ENCODE measurements at places on chromosomes 2 and 18.

DNA sequence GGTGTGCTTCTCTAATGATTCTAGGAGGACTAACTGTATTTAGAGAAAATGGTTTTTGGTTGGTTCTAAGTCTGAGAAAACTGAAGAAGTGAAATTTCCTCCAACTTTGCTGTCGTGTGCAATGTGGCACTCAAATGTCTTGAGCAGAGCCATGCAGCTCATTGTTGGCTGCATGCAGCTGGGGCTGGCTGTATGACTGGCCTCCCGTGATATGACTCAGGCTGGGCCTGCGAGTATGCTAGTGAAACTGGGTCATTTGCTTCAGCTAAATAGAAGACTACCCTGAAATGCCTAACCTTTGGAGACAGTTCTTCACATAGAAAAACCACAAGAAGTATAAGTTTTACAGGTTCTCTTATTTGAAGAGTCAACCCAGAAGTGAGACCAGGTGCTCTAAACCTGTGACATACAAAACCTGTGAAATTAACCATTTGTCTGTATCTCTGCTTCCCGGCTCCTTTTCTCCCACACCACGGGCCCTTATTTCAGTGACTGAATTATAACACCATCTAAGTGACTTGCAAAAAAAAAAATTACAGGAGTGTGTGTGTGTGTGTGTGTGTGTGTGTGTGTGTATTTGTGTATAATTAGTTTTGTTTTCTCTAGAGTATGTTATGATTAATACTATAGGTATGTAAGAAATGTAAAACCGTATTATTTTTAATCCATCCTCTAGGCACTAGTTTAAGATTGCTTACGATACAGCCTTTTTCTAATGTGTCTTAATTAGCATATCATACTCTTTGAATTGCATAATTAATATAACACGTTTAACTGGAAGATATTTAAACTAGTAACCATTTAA lies 15.9 kb downstream of the POLI start:
- no peak for DNase-seq

DNA sequence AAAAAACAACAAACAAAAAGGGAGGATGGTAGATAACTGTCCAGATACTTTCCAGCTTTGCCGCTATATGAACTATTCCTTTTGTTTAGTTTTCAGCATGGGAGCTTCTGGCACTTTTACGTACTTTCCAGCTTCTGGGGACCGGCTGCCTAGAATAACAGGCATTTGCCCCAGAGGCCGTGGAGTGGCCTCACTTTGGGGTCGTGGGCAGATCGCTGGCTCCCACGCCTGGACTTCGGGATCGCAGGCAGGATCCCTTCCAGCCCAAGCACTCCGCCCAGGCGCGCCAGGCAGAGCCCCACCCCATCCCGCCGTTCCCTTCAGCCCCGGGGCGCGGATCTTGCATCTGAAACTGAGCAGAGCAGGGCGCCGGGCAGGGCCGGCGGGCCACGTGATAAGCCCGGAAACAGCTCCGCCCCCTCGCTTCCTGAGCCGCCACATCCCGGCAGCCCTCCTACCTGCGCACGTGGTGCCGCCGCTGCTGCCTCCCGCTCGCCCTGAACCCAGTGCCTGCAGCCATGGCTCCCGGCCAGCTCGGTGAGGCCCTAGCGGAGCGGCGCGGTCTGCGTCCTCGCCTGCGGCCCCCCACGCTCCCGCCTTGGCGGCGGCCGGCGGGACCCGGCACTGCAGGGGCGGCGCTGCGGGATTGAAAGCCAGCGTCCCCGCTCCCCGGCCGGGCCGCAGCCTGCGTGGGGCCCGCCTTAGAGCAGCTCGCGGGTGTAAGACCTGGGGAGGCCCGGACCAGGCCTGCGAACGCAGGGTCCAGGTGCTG lies at the start of gene ATIC:
Gene ATIC (plus strand): TSS at position 435 of the 772 bp plus-strand sequence. CDS start 84 bp downstream, at position 519.
- DNase-seq, result peak; percentile 95

DNA sequence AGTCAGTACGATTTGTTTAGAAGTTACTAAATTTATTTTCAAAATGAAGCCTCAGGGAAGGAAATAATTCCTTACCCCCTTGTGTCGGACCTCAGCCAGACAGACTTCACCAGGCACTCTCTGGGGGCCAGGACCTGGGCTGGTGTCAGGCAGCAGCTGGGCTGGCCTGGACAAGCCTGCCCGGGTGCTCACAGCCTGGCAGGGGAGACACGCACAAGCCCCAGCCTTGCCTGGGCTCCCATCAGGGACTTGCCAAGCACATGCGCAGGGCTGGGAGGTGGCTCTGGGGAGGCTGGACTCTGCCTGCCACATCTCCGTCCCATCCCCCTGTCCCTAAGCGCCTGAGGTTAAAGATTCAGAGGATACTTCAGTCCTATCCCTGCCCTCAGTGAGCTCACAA lies 56.8 kb upstream of the HS6ST1 start:
- DNase-seq, result peak; percentile 4

- DNase-seq, result no peak
These were observed 23.8 kb downstream of the VWA3B start for GRCh38 chr2:98110741-98111140.

DNA sequence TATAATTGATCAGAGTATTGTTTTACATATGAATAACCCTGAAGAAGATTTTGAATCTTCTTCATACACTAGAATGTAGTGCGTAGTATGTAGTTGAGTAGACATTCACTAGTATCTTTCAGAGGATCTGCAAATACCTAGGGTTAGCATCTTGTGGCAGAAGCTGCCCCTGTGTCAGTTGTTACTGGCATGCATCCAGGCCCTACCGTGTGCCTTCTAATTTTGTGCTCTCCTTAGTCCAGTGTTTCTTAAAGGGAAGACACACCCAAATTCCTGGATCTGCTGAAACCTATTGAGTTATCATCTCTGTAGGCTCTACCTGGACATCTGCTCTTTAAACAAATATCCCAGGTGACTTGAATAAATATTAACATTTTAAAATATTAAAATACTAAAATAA lies 99.7 kb upstream of the SERTAD2 start:
- DNase-seq, result no peak

DNA sequence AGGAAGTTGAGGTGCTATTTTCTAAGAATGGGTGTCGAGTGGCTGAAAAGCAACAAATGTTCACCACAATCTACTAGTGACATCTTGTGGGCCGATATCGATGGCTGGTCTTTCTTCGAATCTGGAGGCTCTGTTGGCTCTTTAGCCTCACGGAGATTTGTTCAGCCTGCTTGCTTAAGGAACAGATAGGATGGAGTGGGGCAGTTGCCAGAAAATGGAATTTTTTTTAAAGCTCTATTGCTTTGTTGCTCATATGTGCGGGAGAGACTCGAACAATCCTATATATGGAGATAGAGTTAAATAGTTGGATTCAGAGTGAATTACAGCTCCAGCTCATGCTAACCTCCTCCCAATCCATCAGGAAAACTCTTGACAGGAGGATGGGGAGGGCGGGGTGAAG lies 70.9 kb upstream of the LYPD6B start:
- no peak for DNase-seq

- no peak for DNase-seq
These were observed 223.9 kb downstream of the MBD5 start for GRCh38 chr2:148244593-148245292.

GRCh38 chr2:50452056-50452455 lies 579.9 kb downstream of the NRXN1 start:
- no peak for DNase-seq

DNA sequence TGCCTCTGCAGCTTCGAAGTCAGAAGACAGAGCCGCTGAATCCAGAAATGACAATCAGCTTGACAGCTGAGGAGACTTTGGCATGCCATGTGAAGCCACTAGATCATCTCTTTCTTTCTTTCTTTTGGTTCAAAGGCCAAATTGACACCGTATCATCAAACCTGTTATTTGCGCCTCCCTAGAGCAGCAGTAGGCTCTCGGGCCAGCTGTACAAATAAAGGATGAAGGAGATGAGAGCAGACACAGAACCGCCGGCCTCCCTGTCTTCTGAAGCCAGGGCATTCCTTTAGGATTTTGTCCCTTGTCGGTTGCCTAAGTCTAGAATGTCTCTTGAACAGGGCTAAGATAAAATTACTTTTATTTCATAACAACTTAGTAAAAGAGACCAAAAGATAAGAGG lies 36.8 kb downstream of the COL4A4 start:
- DNase-seq, result no peak

DNA sequence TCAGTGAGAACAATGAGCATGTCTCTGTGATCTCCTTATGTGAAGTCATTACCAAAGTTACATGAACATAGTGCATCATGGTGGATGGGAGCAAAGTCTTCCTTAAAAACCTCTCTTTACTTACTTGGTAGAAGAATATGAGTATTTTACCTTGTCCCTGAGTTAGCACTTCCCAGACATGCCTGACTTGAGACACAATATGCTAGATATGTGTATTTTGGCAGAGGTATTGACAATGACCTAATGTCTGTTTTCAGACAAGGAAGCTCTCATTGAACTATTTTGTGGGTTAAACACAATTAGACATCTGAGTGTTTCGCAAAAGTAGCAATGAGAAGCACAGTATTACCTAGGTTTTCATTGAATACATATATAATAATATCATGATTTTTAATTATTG lies 99.1 kb upstream of the MC4R start:
- DNase-seq, result no peak

- no peak for DNase-seq
These were observed 128.8 kb downstream of the THSD7B start for GRCh38 chr2:136894007-136894634.

- no peak for DNase-seq
These were observed 73.7 kb upstream of the MAP3K20 start for GRCh38 chr2:173001664-173002604.

- peak; percentile 85 for DNase-seq
These were observed at the start of gene EFEMP1 for GRCh38 chr2:55923091-55923981. TSS of gene EFEMP1 (minus strand) at chr2:55923782. CDS start at chr2:55922440, 1,342 bp downstream.

GRCh38 chr2:216850665-216851322 lies 9.1 kb downstream of the TNP1 start:
- no peak for DNase-seq

- no peak for DNase-seq
These were observed 7.2 kb downstream of the RPIA start for GRCh38 chr2:88698498-88699233.

GRCh38 chr2:46845542-46846486 lies 69.8 kb downstream of the MCFD2 start:
- DNase-seq, result no peak

- DNase-seq, result no peak
These were observed 605.6 kb downstream of the DCC start for GRCh38 chr18:52945552-52945951.

GRCh38 chr2:57376985-57377384 lies 669.6 kb upstream of the VRK2 start:
- DNase-seq, result no peak

DNA sequence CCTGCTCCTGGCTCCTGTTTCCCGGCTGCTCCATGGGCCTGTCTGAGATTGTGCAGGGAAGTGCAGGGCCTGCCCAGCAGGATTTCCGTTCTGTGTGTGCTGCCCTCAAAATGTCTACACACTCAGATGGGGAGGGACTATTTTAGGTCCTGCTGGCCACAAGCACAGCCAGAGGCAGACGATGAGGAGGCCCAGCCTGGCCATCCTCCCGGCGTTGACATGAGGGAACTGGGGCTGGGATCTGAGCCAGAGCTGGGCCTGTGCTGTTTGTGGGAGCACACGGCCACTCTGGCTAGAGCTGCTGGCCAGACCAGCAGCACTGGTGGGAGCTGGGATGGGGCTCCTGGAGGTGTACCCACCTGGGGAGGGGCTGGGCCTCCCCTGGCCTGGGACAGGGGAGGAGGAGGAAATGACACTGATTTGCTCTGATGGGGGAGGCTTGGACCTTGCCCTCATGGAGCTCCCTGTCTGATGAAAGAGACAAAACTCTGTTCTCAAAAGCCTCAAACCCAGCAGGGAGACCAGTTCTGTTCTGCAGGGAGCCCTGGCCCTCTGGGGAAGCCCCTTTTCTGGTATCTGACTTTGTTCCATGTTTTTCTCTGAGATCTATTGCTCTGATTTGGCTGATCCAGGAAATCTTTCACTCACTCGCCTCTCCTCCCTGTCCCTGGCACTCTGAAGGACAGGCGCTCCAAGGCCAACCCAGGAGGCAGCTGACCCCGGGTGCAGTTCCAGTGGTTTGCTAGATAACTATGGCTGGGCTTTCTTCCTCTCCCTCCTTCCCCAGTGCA lies 161.8 kb downstream of the DYSF start:
- DNase-seq, result peak; percentile 5

GRCh38 chr2:85797921-85798320 lies 44.1 kb downstream of the ATOH8 start:
- DNase-seq, result no peak

- no peak for DNase-seq
These were observed 60.8 kb downstream of the MYO3B start for GRCh38 chr2:170238776-170239175.

GRCh38 chr2:109217362-109218086 lies 88.5 kb downstream of the SH3RF3 start:
- DNase-seq, result no peak

- no peak for DNase-seq
These were observed 8.1 kb downstream of the FAM171B start for GRCh38 chr2:186702006-186702405.

DNA sequence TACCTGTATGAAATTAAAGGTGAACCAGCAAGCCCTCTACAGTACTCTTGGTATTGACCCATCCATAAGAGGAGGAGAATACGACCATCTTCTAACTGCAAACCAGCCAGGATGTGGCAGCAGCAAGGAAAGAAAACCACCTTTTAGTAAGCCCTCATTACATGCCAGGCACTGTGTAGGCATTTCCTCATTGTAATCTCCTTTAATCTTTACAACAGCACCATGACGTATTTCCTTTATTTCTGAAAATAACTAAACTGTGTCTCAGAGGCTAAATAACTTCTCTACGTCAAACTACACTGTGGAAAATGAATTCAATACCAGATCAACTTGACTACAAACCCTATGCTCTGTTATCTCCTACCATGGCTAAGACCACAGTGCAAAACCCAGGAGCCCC lies 18.2 kb downstream of the WDR35 start:
- DNase-seq, result no peak

DNA sequence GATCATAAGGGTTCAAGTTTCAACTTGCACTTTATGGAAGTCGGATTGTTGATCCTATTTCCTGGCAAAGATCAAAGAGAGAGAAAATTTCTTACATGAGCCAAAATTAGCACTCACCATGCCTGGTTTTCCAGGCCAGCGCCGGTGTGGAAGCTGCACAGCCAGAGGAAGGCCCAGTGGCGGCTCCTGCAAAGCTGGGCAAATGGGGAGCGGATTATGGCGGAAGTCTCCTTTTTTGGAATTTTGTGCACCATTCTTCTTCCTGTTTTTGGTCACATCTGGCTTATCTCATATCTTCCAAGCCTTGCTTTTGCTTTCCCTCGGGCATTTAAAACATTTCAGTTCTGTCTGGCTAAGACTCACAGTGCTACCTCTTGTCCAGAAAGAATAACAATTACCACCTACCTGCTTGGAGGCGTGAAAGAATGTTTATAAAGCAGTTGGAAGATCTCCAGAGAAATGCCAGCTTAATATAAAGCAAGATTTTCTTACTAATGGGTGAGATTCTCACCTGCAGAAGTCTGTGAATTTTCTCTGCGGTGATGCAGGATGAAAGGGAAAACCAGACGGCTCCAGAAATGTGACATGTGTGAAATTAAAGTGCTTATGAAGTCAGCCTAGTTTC lies 94.3 kb downstream of the ASAP2 start:
- DNase-seq, result no peak
